Spinal cord (tissue), 10 donors: ENCODE measurements at places on chromosomes 2 and 18. TPM values are rescaled to one million over a fixed set of nuclear protein-coding genes. Genes with fewer than 3 reads are reported as not detected.

Gene TOGARAM2
- polyA plus RNA-seq: 10.6 TPM

Gene NPHP1
- polyA plus RNA-seq: 11.8 TPM

Gene POTEE
- not detected for polyA plus RNA-seq

Gene L3MBTL4
- polyA plus RNA-seq: 4.2 TPM

Gene EHD3
- 27.7 TPM for polyA plus RNA-seq

Gene GATA6
- 0.29 TPM for polyA plus RNA-seq

Gene HIBCH
- polyA plus RNA-seq: 56.0 TPM

Gene OBSL1
- polyA plus RNA-seq: 178 TPM

Gene DNAJB2
- polyA plus RNA-seq: 163 TPM

Gene MOCOS
- polyA plus RNA-seq: 0.76 TPM

Gene RHOB
- 193 TPM for polyA plus RNA-seq

Gene NCL
- 594 TPM for polyA plus RNA-seq

Gene PJVK
- 6.5 TPM for polyA plus RNA-seq

Gene USP14
- 64.7 TPM for polyA plus RNA-seq

Gene TTL
- 93.9 TPM for polyA plus RNA-seq

Gene CRYGD
- polyA plus RNA-seq: 4.9 TPM

Gene TMEM169
- 21.1 TPM for polyA plus RNA-seq

Gene WDPCP
- polyA plus RNA-seq: 10.1 TPM

Gene SP100
- polyA plus RNA-seq: 15.8 TPM

Gene UGT1A10
- polyA plus RNA-seq: not detected

Gene XDH
- 0.03 TPM for polyA plus RNA-seq

Gene GKN2
- polyA plus RNA-seq: not detected

Gene DSG4
- not detected for polyA plus RNA-seq

Gene EIPR1
- polyA plus RNA-seq: 45.4 TPM

Gene UNC80
- 17.6 TPM for polyA plus RNA-seq

Gene ERICH2
- 3.0 TPM for polyA plus RNA-seq

Gene GPR35
- 3.9 TPM for polyA plus RNA-seq

Gene SIX3
- polyA plus RNA-seq: not detected

Gene FSHR
- not detected for polyA plus RNA-seq

Gene VSNL1
- 355 TPM for polyA plus RNA-seq

Gene IMPA2
- polyA plus RNA-seq: 7.3 TPM

Gene HMSD
- polyA plus RNA-seq: 4.6 TPM
